ENCODE measurements at places on chromosomes 2 and 18.

GRCh38 chr2:152523091-152523490, 188.1 kb downstream of the FMNL2 start:
- peak; percentile 31 for DNase-seq

- no peak for DNase-seq
Observed at GRCh38 chr18:57543560-57543959, 42.9 kb downstream of the FECH start.

- no peak for DNase-seq
Observed at GRCh38 chr2:36705326-36706020, 9.0 kb downstream of the VIT start.

- DNase-seq: peak; percentile 42
Observed at GRCh38 chr2:26298638-26299393, 47.1 kb upstream of the SELENOI start.

DNA sequence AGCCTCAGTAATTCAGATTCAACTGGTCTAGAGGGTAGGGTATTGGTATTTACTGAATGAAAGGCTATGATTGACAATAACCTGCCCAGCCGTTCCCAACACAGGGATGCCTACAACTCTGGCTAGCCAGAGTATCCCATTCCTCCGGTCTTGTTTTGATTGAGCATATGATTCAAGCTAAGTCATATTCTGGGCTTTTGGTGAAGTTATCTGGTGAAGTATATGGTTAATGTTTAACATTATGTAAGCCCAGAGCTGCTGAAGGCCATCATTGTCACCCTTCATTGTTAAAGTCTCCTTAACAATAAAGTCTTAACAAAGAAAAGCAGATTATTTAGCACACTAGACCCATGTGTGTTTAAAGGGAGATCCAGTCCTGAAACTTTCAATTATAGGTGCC, 152.6 kb downstream of the EXOC6B start:
- DNase-seq: no peak

Data from AG08395 (cell line).